ENCODE measurements at places on chromosomes 7 and 10.

- no peak for DNase-seq
These were observed 22.3 kb downstream of the HYAL4 start for GRCh38 chr7:123867225-123867624.

- no peak for DNase-seq
These were observed 46.7 kb downstream of the OSBPL3 start for GRCh38 chr7:24933298-24933697.

- no peak for DNase-seq
These were observed 596.3 kb upstream of the CNTNAP2 start for GRCh38 chr7:145520284-145520683.

GRCh38 chr7:116159711-116160110, 50.6 kb upstream of the TES start:
- DNase-seq, result no peak

- DNase-seq, result no peak
These were observed 17.5 kb upstream of the CACNB2 start for GRCh38 chr10:18122753-18123152.

DNA sequence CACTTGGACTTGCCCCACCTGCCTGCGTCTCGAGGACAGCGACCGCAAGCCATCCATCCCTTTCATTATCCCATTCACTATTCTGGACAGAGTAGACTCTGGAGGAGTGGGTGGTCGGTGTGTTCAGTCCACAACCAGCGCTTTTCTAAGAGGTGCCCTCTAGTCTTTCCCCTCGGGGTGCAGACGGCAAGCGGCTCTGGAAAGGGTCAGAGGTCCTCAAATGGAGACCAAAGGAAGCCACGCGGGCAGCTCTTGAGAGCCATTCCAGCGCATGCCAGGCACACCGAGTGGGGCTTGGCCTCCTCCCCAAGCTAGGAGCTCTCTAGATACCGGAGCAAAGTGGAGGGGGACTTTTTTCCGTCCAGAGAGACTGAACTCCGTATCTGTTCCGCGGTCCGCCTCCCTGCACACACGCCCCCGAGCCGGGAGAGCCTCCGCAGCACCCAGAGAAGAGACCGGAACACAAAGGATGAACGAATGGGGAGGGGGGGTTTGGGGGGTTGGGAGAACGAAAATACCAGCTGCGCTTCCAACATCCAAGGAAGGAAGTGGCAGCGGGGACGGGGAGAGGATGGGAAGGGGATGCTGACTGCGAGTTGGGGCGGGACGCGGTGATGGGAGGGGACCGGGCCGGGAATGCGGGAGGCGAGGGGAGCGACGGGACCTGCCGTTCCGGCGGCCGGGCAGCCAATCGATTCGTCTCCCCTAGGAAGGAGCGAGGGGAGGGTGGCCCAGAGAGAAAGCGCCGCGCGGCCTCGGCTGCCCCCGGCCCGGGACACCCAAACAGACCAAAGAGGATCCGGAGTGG, 515 bp downstream of the GSDME start:
- DNase-seq, result no peak

- no peak for DNase-seq
These were observed 274.7 kb downstream of the HDAC9 start for GRCh38 chr7:18770154-18770811.

- no peak for DNase-seq
These were observed 153.5 kb upstream of the ITGB1 start for GRCh38 chr10:33111488-33112051.

DNA sequence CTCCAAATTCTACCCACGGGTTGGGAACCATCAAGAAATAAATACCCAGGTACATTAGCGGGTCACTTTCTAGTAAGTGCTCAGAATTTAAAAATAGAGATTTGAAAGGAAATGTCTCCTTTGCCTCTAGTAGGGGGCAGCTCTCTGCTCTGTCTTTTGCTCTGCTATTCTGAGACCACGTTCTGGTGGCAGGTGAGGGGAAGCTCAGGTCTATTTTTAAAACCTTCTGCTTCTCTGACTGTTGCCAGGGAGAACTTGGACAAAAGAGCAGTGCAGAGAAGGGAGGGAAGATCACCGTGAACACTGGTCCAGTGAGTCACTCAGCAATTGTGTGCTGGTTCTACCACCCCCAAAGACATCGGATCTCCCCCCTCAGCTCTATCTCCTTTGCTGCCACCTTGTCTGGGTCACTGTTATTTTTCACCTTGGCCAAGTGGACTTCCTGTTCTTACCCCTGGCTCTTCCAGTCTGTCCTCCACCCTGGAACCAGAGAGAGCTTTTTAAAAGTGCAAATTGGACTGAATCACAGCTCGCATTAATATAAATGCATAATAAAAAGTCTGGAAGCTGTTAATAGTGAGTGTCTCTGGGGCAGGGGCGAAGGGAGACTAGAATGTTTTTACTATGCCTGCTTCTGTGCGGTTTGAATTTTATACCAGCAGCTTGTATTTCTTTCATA, 72.4 kb upstream of the LOXL4 start:
- no peak for DNase-seq

DNA sequence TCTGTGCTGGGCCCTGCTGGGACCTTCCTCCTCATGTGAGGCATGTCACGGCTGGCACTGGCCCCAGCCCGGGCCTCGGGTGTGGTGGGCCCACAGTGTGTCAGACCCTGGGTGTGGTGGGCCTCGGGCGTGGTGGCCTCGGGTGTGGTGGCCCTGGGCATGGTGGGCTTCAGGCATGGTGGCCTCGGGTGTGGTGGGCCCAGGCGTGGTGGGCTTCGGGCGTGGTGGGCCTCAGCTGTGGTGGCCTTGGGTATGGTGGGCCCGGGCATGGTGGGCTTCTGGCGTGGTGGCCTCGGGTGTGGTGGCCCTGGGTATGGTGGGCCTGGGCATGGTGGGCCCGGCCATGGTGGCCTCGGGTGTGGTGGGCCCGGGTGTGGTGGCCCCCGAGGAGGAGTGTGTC, 40.4 kb downstream of the NKX6-2 start:
- DNase-seq, result no peak
